ENCODE measurements at places on chromosomes 2 and 18.

DNA sequence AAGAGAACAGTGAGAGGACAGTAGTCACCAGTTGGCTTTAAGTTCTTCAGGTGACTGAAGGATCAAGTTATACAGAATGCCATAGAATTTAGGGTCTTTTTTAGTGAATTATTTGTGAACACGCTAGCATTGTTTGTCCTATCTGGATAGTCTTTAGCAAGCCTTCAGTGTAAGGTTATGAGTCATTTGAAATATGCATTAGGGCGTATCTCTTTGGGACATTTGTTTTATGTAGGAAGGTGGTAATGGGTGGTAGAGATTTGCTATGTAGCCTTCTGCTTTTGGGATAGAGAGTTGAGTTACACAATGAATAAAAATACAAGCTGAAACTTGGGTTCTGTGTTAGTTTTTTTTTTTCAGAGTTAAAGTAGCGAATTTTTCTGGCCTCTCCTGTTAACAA, 13.0 kb downstream of the ACTR2 start:
- no peak for DNase-seq

DNA sequence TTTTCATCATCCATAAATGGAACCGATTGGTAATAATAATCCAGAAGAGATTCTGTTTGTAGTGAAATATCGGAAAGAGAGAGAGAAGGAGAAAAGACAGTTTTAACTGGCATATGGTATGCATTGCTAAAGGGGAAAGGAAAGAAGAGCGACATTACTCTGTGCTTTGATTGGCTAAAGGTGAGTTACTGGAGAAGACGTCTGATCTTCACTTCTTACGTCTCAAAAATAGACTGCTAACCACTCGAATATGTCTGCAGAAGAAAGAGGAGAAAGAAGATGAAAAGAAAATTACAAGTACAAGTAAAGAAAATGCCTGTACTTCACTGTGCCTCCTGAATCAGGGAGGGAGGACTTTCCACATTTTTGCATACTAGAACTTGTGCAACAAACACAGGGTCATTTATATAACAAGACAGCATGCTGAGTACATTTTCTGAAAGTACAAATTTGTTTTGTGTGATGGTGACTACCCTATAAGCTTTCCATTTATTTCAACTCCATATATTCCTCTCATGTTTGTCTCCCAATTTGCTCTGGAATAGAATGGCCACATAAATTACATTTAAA, 787.2 kb downstream of the RNF144A start:
- no peak for DNase-seq

GRCh38 chr2:167652401-167652800, 595.0 kb downstream of the STK39 start:
- DNase-seq: no peak

DNA sequence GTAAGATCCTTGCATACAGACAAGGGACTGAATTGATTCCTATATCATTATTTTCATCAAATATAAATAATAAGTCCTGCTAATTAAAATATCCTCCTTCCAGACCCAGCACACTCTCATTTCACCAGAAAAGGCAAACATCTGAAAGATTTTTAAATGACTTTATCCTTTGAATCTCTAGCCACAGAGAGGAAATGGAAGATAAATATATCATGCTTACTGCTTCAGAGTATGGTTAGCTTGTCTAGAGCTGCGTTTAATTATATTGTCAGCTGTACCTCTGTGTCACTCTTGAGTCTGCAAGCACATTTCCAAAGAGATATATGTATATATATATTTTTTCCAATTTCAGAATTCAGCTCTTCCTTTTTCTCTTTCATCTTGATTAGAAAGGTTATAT, 232.7 kb downstream of the TRIB2 start:
- DNase-seq: no peak

Data from stimulated activated CD4-positive, alpha-beta T cell treated with anti-CD3 and anti-CD28 coated beads, Interleukin-1b, Interleukin-23, amount 100 ng/mL, for 24 hours (primary cell).